ENCODE measurements at places on chromosomes 12 and 14.

GRCh38 chr14:30297876-30298795 is 260.8 kb upstream of the G2E3 start:
- no peak for DNase-seq

DNA sequence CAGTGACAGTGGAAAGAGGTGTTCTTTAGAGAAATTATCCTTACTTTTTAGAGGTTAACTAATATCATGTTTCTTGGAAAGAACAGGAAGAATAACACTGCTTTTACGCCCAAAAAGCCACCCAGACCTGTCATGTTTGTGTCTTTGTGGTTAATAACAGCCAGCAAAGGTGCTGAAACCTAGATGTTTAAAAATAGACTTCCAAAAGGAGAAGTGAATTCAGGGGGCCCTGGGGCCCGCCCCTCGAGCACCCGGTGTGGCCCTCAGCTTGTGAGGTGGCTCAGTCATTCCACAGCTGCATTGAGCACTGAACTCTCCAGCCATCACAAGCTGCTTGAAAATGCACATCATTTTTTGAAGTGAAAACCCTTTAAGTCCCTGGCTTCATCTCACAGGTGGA is 20.8 kb upstream of the AMN start:
- no peak for DNase-seq

- DNase-seq: no peak
Measured at GRCh38 chr12:105256011-105256410, 20.0 kb upstream of the APPL2 start.

- DNase-seq: no peak
Measured at GRCh38 chr14:33730156-33730555, 220.7 kb downstream of the EGLN3 start.

GRCh38 chr12:92297932-92298696 is 152.5 kb upstream of the BTG1 start:
- no peak for DNase-seq

- no peak for DNase-seq
Measured at GRCh38 chr14:32564596-32564995, 235.5 kb downstream of the AKAP6 start.

DNA sequence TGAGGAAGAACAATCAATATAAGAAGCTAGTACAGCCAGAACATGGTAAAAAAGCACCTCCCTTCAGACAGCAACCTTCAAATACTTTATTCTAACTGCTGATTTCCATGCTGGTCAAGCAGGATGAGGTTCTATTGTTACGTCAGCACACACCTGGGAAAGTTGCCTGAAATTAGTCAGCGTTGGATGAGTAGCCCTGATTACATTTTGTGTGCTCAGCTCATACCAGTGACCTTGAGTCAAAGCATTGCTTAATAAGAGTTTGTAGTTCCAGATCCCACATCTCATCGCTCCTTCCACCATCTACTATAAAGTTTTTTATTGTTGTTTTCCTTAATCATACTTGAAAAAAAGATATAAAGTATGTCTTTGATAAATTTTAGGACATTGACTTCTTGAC is 361.5 kb downstream of the EGLN3 start:
- DNase-seq: peak; percentile 6

DNA sequence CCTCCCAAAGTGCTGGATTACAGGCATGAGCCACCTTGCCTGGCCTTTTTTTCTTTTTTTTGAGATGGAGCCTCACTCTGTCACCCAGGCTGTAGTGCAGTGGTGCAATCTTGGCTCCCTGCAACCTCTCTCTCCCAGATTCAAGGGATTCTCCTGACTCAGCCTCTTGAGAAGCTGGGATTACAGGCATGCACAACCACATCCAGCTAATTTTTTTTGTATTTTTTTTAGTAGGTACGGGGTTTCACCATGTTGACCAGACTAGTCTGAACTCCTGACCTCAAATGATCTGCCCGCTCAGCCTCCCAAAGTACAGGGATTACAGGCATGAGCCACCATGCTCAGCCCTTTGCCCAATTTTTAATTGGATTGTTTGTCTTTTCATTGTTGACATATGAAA is 58.0 kb downstream of the SINHCAF start:
- DNase-seq: no peak

DNA sequence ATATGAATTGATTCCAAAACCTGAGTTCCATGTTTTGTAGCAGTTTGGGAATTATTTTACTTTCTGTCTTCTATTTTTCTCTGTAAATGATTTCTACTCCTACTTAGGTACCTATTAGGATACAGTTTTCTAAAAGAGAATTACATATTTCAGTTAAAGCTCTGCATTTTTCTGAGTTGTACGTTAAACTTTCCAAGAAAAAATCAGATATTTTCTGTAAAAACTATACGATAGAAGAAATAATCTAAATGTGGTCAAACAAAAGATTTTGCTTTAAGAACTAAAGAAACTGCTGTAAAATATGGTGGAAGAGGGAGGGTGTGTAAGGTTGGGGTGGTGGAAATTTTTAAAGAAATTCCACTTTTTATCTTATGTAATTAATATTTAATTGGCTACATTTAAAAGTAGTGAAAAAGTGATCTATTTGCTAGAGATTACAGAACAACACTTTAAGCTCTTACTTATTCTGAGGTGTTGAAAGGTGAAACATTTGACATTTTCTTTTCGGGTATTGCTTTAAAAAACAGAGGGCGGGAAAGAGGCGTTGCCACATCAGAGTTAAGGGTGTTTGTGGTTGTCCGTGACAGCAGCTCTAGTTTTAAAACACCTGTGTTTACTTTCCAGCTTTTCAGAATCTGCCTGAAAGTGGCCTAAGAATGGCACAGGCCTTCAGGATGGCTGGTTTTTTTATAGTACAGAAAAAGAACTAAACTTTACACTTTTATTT is 187.3 kb downstream of the MIPOL1 start:
- DNase-seq: peak; percentile 51

DNA sequence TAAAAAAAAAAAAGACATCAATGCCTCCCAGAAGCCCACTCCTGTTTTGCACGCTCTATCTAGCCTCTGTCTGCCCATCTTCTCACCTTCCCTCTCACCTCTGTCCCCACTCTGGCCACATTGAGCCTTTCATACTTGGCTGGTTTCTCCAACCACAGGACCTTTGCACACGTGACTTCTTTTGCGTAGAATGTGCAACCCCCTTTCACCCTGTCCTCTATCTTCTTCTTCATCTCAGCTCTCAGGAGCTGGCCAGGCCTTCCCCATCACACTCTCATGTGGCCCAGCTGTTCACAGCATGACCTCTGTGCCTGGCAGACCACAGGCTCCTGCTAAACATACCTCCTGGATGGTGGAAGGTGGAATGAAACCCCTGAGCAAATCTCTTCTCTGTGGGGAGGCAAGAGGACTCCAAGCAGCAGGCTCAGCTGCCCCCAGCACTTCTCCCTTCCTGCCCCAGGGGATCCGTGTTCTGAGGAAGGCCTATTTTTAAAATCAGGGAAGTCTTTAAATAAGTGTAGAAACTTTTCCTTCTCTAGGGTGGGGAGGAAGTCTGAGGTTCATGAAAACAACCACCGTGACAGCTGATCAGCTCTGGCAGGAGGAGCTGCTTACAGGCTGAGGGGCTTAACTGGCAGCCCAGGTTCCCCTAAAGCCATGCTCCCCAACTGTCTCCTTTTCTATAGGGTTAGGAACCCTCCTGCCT is 11.6 kb downstream of the HVCN1 start:
- no peak for DNase-seq

DNA sequence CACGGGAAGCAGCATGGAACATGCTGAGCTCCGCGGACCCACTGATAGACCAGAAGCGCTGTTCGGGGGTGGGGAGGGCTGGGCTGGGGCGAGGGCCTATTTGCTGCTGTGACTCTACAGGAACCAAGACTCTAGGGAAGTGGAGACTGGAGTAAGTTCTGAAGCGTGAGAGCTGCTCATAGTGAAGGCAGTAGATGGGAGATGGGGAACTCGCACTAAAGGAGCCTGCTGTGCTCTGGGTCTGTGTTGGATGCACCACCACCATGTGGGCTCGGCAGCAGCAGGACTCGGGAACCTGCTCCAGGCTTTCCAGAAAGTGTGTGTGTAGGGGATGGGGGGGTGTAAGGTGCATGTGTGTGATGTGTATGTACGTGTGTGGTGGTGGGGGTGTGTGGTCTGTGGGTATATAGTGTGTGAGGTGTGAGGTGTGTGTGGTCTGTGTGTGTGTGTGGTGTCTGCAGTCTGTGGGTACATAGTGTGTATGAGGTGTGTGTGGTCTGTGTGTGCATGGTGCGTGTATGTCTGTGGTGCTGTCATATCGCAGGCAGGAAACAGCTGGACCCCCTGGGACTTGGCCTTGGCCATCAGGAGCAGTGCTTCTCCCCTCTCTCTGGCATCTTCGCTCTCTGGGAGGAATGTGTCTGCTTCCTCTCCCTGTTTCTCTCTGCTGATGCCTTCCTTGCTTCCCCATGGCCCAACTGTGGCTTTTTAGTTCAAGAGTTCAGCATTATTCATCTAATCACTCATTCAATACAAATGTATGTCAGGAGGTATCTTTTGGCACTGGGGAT is 378.9 kb downstream of the FUT8 start:
- DNase-seq: no peak

DNA sequence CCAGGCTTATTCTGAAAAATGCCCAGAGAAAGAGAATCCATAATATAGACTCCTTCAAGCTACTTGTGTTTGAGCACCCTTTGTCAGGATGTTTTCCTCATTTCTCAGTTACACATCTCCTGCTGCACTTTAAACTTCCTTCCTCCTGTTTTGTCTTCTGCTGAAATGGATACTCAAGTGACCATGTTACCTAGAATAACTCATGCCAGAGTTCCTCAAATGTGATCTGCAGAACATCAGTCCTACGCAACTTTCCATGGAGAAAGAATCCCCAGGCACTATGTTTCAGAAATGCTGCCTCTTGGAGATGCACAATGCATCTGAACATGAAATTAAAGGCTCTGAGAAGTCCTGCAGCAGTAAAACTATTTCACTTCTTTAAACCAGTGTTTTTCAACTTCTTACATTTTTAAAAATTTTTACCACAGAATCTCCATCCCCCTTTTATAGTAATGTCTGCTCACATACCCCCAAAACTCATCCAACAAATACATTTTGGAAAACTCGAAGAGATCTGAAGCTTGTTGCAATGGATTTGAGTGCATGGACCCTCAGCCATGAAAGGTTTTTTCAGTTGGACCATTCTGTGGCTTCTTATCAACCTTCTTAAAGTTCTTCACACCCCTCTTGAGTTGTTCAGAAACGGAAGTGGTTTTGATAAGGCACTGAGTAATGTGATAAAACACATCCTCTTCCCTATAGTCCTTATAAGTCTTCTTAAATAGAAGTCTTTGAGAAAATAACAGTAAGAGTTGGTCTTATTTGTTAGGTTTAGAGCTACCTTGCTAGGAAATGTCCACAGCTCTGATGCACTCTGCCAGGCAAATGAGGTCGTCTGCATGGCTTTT is 84.5 kb upstream of the KCNA1 start:
- no peak for DNase-seq

GRCh38 chr14:78232231-78233000 is 62.2 kb downstream of the NRXN3 start:
- no peak for DNase-seq

GRCh38 chr14:63032076-63032475 is 13.2 kb downstream of the KCNH5 start:
- no peak for DNase-seq

DNA sequence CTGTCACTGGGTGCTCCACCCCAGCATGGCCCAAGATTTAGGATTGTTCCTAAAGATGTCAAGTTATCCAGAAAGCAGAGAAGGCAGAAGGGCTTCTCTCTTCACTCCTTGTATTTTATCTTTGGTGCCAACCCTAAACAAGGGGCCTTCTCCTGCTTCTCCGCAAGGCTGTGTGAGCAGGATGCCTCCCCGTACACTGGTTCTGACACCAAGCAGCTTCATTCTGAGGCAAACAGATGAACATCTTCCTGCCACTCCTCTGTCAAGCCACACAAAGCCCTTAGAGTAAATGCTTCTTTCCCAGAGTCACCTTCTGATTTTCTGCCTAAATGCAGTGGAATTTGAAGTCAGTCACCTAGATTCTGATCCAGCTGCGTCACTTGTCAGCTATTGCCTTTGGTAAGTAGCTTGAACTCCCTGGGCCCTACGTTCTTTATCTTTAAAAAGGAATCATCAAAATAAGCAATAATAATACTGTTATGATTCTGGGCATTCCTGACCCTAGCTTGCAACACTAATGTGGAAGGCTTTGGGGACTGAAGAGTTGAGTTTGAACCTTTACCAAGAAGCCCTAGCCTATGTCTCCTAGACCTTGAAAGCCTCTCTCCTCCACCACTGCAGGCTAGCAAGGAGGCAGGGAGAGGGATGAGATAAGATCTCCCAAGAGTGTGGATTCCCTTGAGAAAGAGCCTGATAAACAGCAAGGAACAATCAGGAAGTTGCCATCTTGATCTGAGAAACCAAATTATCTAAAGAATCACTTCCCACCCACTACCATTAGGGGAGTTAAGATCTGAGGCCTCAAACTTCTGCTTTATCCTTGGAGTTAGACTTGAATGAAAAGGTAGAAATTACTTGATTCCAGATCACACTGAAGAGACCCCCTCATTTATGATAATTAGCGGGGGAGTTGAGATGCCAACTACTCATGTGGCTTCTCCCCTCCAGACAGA is 5.7 kb downstream of the KRT73 start:
- DNase-seq: no peak

DNA sequence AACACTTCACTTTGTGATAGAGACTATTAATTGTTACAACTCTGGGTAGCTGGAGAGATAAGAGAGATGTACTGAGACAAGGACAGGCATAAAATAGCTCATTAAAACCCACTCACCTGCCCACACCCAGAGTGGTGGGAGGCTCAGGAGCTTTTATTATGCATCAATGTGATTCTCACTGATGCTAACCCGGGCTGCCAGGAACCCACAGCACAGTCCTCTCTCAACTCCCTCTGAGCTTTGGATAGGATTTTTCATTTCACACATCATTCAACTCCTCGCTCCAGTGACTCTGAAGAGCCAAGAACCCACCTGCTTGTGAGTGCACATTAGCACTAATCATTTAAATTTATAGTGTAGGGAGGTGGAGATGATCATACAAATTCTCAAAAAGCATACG is 827.9 kb downstream of the FLRT2 start:
- no peak for DNase-seq

GRCh38 chr14:89587136-89587420 is 170.0 kb upstream of the FOXN3 start:
- no peak for DNase-seq

DNA sequence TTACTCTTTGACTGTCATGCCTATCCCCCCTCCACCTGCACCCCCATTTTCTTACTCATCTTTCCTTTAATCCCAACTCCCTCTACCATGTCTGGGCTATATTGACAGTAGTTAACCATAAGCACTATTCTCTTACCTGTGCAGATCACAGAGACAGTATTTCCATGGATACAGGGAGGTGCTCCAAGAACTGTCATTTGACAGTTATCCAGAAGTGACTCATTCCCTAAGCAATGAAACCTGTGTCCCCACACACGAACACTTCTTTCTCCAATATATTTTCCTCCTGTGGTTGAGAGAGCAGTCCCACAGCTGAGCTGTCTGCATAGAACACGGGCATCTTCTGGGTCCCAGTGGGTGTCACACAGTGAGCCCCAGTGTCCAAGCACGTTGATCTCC is 68.8 kb downstream of the CD163L1 start:
- no peak for DNase-seq

- DNase-seq: no peak
Measured at GRCh38 chr12:44551631-44552030, 324.5 kb downstream of the NELL2 start.

All from Caco-2 (cell line).